Naive thymus-derived CD8-positive, alpha-beta T cell (primary cell): ENCODE measurements at places on chromosomes 2 and 18.
A peak's percentile ranks its signal among the peaks of the same experiment; 100 is the strongest.

GRCh38 chr18:59220784-59221765 lies 1.1 kb downstream of the GRP start:
- DNase-seq: no peak

DNA sequence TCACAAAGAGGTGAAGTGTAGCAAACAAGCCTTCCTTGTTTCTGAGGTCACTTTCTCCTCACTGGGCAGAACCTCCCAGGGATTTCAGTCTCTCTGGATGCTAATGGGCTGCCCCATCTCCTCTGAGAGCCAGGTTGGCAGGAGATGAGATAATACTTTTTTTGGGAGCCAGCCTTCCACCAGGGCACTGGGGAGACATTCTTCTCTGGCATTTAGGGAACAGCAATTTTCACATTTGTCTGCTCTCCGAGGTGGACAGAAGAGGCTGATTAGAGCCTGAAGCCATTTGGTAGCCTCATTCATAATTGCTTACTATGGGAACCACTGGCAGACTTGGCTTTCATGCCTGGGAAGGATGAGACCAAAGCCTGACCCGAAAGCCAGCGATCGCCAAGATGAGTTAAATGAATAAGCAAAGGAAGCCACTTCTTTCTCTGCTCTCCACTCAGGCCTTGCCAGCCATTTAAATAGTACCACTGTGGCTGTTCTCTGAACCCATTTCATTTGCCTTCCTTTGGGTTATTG lies 70.1 kb downstream of the NRP2 start:
- DNase-seq: no peak

- no peak for DNase-seq
Measured at GRCh38 chr2:63977904-63978303, 41.3 kb downstream of the VPS54 start.

GRCh38 chr2:144479138-144479537 lies 40.8 kb downstream of the ZEB2 start:
- no peak for DNase-seq

DNA sequence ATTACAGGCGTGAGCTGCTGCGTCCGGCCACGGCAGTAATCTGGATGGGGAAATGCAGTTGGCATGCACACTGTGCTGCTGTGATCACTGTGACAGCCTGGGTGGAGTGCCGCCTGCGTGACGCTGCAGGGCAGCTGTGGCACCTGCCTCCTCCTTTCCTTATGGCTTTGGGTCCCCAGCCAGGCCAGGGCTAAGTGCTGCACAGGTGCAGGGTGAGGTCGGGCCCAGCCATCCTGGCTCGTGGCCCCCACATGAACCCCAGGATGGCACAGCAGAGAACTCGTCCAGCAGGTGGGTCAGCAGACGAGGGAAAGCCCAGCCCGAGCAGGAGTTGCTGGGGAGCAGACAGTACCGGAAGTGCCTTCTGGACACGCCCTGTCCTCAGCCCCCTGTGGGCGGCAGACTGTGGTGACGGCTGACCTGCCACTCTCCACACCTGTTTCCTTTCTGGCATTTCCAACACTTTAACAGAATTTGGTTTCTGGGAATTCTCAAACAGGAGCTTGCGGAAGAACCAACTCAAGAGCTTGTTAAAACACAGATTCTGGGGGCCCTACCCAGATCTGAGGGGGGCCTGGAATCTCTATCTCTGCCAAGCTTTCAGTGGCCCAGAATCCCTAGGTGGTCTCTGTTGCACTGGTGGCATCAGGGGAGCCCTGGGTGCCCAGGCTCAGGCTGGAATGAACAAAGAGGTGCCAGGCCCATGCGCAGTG lies 16.9 kb downstream of the HS1BP3 start:
- DNase-seq: no peak

DNA sequence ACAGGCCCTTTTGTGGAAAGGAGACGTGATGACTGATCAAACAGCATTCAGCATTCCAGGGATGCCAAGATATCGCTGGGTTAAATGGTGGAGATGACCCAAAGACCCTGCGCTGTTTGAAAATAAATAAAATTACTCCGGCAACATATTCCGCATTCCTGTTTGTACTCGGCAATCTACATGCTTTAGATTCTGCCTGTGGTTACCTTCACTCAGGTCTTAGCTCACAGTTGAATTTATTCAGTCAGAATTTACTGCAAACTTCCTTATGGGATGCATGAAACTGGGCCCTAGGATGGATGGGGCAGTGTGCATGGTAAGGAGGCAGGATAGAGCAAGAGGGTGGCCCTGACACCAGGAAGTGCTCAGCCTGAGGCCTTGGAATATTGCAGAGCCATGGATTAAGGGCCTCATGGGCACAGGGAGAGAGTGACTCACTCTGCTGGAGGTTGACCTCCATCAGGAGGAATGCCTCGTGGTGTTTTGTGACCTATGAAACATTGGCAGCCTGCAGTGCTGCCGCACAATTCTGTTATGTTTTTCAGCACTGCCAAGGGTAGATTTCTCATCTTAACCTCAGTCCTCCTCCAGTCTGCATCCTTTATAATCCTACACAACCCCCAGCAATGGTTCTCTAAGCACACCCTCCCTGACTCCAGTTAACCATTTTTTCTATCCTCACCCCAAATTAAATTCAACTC lies 321.4 kb downstream of the IRS1 start:
- no peak for DNase-seq

- DNase-seq: no peak
Measured at GRCh38 chr2:57408587-57408986, 638.0 kb upstream of the VRK2 start.

GRCh38 chr18:79400591-79401381 lies 5.1 kb downstream of the NFATC1 start:
- DNase-seq: peak; percentile 65

DNA sequence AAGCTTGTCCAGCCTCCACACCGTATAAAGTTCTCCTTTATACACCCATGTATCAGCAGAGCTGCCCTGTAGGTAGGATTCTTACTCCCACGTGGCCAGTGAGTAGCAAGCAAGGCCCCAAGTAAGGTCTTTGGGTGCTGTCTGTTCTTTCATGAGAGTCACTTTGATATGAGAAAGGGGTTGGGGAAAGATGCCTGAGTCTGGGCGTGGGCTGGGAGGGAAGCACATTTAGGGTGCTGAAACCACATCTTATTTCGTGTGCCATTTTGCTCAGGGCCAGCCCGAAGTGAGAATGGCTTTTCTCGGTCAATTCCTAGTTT lies 436 bp upstream of the ITPRIPL1 start:
- no peak for DNase-seq

DNA sequence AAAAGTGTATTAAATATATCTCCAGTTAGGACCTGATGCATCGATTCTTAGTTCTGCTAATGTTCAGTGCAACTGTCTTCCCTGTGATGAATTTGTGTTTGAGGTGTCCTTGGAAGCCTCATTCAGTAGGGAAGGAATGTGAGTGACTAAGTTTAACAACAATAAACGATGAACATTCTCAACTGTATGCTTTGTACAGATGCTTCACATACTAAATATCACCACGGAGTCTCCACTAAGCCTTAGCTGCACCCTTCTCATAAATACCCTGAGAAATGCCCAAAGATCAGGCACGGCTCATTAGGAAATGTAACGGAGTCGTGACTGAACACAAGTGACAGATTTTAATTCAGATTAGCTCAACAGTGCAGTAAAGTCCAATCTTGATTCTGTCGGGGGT lies 24.4 kb upstream of the AGFG1 start:
- DNase-seq: no peak

DNA sequence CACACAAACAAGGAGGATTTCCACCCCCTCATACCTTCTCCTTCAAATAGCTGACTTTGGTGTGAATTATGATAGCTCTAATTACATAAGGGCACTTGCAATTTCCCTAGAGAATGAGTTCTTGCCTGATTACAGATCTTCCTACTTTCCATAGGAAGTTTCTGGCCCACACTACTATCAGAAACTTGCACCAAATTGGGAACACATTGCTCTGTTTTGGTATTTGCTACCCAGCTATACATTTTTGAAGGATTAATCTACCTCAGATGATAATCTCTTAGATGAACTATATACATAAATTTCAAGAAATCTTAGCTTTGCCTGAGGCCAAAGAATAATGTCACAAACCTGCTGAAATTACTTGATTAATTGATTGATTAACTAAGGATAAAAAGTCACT lies 4.9 kb downstream of the DCC start:
- no peak for DNase-seq

- no peak for DNase-seq
Measured at GRCh38 chr2:239073745-239074530, 226.1 kb downstream of the TWIST2 start.

GRCh38 chr2:102848366-102848839 lies 86.6 kb downstream of the TMEM182 start:
- no peak for DNase-seq

GRCh38 chr18:23270986-23271680 lies 135.8 kb downstream of the CABLES1 start:
- no peak for DNase-seq

GRCh38 chr2:189265696-189266320 lies 86.2 kb upstream of the COL5A2 start:
- no peak for DNase-seq

DNA sequence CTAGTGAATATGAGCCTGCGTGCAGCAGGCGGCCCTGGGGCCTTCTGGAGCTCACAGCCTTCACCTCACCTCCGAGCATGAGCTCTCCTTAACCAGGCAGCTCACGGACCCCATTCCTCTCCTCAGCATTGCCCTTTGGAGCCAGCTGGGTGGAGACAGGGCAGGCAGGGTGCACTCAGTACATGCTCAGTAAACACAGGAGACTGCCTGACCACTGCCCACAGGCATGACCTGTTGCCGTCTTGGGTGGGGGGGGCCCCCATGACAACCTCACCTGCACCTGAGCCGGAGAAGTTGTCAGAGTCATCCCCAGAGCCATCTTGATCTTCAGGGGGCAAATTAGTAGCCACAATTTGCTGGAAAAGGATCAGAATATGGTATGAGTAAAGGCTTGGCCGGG lies 19.9 kb downstream of the SDC1 start:
- no peak for DNase-seq

DNA sequence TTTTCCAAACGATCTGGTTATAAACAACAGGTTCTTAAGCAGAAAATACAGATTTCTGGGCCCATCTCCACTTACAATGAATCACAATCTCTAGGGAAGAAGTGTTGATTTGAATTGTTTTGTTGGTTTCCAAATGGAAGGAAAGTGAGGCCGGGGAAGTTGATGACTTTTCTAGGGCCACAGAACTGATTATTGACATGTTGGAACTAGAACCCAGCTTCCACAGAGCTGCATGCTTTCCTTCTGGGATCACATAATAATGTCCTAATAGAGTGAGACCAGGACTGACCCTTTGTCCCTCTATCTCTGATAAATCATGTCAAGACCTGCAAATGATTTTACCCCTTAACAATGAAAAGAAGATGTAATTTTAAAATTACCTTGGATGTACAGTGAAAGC lies 332.2 kb downstream of the OSR1 start:
- no peak for DNase-seq

GRCh38 chr2:129803871-129804270 lies 175.6 kb upstream of the RAB6C start:
- no peak for DNase-seq

GRCh38 chr2:220163486-220163885 lies 536.1 kb downstream of the SLC4A3 start:
- no peak for DNase-seq

GRCh38 chr18:7871560-7872456 lies 304.7 kb downstream of the PTPRM start:
- DNase-seq: no peak

DNA sequence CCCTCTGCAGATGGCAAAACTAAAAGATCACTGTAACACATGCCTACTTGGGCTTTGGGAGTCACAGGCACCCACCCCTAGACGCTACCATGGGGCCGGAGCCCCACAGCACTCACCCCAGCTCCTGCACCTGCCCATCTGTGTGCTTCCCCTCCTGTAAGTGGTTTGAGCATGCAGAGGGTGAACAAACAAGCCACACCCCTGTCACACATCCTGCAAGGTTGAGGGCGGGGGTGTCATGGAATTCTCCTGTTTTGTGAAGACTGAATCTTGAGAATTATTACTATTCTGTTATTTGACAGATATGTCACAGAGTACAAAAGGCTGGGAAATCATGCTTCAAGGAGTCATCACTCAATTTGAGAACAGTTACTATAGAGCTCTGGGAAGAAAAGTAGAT lies 60.9 kb downstream of the RFTN2 start:
- no peak for DNase-seq

GRCh38 chr2:197159661-197160211 lies 150.8 kb downstream of the ANKRD44 start:
- DNase-seq: no peak

DNA sequence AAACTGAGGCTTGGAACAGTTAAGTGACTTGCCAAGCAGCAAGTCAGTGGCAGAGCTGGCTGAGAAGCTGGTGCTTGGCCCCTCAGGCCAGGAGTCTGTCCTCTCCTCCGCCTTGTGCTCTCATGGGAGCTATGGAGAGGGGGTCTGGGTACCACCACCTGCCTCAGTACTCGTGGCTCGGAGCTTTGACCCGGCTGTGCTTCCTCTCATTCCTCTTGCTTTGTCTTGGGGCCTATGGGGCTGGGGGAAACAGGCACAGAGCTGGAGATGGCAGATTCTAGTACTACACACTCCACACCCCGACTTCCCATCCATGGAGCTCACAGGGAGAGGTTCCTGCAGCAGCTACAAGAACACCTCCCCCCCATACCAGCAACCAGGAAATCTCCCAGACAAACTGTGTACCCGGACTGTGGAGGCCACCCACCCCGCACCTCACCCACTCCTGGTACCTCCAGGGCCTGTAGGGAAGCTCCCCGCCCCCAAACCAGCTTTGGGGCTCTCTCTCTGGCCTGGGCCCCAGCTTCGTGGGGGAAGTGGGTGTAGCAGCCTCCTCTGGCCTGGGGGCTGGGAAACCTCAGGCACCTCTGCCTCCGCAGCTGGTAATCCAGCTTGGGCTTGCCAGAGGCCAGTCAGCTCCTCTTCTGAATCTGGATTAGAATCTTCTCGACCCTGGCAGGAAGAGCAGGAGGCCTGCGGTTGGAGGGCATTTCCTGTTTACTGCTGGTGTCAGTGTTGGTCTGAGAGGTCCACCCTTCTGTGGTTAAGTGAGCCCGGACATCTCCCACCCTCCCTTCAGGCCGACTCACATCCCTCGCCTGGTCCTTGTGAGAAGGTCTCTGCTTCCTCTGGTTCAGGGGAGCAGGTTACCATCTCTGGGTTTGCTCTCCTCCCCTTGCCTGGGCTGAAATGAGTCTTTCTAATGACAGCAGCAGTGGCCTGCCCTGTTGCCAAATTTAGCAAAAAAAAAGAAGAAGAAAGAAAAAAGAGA lies 22.3 kb upstream of the RHOB start:
- DNase-seq: no peak

DNA sequence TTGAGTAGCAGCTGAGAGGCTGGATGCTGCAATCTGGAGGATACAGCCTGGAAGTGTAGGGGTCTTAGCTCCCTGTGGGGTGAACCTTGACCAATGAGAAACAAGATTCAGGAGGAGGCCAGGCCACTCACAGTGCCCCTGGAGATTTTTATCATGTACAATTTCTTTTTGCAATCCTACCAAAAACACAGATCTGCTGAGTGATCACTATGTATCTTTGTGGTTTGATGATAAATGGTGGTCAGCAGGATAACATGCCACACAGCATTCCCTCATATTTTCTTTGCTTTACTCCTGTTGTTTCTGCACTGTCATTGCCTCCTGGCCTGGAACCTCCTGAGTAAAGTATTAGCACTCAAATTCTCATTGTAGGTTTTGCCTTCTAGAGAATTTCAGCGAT lies 357.9 kb downstream of the THSD7B start:
- DNase-seq: no peak

GRCh38 chr18:11981192-11981542 lies at the start of gene IMPA2:
IMPA2 (plus strand) TSS chr18:11981507; CDS start chr18:11981670, 163 bp downstream.
- DNase-seq: no peak

GRCh38 chr2:77807531-77808215 lies 285.5 kb upstream of the LRRTM4 start:
- DNase-seq: no peak
